ENCODE measurements at places on chromosomes 16 and 17.

GRCh38 chr17:64281962-64282752, 19.1 kb upstream of the TEX2 start:
- peak; percentile 80 for DNase-seq

DNA sequence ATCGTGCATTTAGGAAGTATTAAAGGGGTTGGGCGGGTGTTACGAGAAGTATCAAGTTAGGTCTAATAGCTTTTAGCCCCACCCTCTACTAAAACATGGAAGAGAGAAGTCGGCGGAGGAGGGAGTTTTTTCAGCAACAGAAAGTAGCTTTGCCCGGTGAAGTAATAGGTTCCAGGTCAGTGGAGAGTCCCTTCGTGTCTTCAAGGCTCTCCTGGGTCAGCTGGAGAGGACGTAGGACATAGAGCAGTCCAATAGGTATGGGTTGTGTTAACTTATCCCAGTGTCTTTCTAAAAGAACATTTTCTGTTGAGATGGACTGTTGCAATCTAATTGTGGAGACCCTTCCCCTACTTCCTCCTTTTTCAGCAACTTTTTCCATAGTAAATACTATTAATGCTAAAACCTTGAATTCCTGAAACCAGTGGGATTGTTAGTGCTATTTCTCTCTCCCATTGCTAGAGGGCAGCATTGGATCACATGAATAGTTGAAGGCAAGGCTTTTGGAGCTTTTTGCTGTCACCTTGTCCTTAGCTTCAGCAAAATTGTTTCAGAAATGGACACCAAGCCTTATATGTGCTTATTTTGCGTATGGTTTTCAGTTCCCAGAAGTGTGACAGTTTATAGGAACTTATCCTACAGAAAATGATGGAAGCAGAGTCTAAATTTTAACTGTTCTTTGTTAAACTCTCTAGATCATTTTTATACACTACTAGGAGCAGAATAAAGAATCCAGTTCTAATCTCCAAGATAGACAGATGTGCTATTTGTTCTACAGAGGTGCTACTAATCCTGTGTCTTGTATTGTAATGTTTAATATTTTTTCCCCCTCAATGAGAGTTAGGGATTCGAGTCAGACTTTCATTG, 38.4 kb downstream of the UTP18 start:
- DNase-seq, result peak; percentile 67

GRCh38 chr17:16923097-16923903, 48.6 kb downstream of the TNFRSF13B start:
- no peak for DNase-seq

DNA sequence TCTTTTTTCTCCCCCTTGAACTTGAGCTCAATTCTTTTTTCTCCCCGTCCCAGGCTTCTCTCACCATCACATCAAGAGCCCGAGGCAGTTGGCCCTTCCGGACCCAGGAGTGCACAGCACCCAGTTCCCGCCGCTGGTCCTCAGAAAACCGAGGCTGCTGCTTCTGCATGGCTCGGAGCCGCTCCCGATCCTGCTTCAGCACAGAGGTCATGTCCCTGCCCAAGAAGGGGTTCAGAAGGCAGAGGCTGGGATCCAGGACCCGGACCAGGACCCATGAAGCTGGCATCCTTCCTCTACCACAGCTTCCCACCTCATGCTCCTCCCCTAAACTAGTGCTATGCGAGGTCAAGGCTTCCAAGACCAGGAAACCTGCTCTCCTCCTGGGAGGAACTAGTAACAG, 10.5 kb downstream of the PER1 start:
- DNase-seq, result no peak

- DNase-seq, result no peak
Measured at GRCh38 chr17:61233991-61234750, 165.5 kb upstream of the TBX2 start.

- no peak for DNase-seq
Measured at GRCh38 chr16:46996952-46997458, 23.5 kb upstream of the DNAJA2 start.

GRCh38 chr16:729768-730665, 3.1 kb downstream of the HAGHL start:
- DNase-seq, result no peak

DNA sequence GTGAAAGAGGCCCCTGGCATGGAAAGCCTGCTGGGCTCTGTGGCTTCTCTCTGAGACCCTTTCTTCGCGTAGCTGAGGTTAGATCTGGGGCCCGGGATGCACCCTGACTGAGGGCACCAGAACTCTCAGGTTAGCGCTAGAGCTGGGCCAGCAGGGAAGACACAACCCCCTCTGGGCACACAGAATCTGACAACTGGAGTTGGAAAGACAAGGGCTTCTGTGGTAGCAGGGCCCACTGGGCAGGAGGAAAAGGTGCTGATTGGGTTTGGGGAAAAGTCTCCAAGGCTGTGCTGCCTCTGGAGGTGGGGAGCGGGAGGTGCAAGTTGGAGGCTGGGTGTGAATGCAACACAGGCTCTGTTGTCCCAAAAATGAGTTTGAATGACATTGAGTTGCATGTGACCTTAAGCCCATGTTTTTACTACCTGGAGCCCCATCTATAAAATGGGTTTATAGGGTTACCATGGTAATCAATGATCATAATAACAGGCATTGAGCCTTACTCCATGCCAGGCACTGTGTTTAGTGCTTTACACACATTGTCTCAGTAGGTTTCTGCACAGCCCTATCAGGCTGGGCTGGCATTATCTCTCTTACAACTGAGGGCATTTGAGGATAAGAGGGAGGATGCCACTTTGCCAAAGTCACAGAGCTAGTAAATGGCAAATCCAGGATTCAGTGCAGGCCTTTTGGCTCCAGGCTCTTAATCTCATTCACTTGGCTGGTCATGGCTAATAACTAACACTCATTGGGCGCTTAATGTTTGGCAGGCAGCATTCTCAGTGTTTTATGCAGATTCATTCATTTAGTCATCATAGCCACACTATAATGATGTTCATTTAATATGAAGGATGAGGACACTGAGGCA, 9.5 kb upstream of the IGFBP4 start:
- DNase-seq, result no peak
